ENCODE measurements at places on chromosomes 6 and 20.

DNA sequence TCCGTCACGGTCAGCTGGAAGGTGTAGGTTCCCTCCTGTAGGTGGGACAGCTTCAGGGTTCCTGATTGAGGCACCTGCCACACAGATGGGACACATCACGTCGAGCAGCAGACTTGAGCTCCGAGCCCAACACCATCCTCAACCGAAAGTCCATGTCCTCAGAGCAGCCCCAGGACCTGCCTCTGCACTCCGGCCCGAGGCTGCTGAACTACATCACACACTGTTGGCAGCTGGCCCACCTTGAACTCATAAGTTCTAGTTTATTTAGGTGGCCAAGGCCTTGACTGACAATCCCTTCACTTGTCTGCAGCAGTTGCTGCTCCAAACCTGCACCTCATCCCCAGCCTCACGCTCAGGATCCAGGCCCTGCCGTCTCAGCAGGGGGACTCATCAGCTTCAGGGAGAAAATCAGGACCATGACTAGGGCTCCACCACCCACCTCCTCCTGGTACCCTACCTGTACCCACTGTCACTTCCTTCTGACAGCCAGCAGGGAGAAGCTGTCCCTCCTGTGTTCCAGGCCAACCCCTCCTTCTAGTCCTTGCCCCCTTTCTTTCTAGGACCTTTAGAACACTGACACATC, 21.0 kb downstream of the LRP11 start:
- no peak for DNase-seq

DNA sequence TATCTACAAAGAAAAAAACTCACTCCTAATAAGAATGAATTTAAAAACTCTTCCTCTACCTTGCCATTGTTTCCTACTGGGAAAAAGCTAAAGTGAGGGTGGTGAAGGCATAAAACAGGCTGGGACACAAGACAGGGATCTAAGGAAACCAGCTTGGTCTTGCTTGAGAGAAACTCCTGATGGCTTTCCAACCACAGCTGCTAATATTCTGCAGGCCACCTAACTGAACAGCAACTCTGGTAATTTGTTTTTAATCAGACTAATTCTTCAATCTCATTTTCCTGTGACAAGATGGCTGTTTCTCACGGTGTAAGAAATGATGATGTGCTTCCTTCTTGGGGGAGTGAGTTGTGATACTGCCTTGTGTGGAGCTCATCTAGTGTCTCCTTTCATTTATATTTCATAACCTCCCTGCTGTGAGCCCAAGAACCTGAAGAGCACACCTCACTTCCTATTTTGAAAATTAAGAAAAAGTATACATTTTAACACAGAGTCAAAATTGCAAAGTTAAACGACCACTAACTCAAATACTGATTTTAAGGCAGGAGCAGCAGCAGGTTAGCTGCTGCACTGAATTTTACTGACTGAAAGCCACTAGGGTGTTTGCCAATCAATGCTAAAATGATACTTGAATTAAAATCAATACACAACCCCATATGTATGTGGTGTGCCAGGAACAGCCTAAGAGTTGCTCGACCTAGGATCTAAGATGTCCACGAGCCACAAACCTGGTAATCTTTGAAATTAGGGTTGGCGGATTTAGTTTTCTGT, 58.0 kb downstream of the BACH2 start:
- no peak for DNase-seq

- DNase-seq: no peak
These were observed 97.8 kb downstream of the NOL4L start for GRCh38 chr20:32487381-32487780.

DNA sequence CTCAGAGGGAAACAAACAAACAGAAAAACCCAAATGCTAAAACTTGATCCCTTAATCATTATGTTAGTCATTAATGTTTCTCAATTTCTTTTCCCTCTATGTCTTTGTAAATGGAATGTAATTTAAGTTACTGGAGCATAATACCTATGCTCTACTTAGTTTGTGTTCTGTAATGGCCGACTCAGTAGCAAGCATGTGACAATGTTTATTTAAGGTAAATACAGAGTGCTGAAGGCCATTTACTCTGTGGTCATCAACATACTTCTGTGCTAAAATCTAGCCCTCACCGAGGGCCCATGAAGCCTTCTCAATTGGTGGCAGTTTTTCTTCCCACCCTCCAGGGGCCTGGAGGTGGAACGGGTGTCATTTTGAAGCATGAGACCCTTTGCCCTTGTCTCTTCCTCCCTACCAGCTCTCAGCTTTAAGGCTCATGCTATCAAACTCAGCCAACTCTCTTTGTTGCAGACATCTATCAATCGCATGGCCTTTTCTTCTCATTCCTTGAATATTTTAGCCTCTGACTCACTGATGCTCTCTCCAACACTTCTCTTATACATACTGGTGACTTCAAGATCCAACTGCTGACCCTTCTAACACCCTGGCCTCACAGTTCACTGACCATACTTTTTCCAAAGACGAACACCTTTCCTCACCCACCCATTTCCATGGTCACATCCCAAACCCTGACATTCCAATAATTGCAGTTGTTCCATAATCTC, 48.2 kb downstream of the STX7 start:
- DNase-seq: no peak

DNA sequence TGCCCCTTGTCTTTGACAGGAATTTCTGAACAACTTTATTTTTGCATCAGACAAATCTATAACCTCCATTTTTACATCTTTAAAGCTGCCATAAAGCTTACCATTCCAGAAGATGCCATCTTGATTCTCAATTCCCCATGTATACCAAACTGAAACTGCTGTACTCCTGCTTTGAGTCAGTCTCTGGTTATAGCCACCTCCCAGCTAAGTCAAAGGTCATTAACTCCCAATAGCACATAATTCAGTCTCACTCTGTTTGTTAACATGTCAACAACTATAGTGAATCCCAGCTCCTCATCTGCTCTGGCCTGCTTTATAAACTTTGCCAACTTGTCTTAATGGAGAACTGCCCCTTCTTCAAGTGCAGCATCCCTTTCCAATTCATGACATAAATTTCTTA, 343.6 kb downstream of the FRK start:
- no peak for DNase-seq

GRCh38 chr6:160121981-160122380, 366 bp downstream of the SLC22A1 start:
- no peak for DNase-seq

GRCh38 chr6:32375739-32376529, 4.2 kb upstream of the TSBP1 start:
- DNase-seq: no peak

DNA sequence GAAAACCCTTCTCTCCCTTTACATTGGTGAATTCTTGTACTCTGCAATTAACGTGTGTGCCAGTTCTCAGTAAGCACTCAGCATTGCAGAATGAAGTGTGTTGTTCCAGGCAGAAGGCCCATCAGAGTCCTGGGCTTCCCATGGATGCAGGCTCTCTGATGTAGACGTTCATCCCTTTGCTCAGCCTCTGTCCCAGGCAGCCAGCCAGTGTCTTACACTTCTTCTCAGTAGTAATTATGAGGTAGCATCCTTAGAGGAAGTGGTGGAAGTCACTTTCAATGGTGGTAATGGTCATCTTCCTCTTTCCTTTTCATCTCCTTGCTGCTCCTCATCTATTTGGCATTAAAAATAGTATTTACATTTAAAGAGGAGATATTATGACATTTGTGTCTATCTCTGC, 66.7 kb upstream of the FYN start:
- DNase-seq: no peak

GRCh38 chr6:43297644-43298564, at the start of gene SLC22A7:
SLC22A7 (plus strand) TSS chr6:43298260; CDS start chr6:43298359, 99 bp downstream.
- no peak for DNase-seq

- no peak for DNase-seq
These were observed 100.9 kb downstream of the SPTLC3 start for GRCh38 chr20:13109658-13110057.

- DNase-seq: no peak
These were observed 4.4 kb downstream of the VSTM2L start for GRCh38 chr20:37907330-37907676.

DNA sequence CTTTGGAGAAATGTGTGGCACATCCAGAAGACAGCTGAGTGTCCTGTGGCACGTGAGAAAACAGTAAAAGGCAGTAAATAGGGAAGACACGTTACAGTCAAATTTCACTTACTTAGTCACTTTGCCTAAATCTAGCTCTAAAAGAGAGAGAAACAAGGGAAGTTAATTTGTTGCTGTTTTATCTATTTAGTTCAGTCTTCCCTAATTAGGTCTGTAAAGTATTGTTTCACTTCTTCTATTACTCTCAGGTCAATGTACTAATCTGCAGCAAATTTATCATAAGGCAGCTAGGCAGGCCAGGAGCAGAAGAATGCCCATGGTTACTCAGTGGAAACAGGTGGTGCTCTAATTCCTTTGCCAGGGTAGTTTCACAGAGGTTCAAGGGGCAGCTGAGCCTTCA, 124.3 kb upstream of the CNR1 start:
- no peak for DNase-seq

DNA sequence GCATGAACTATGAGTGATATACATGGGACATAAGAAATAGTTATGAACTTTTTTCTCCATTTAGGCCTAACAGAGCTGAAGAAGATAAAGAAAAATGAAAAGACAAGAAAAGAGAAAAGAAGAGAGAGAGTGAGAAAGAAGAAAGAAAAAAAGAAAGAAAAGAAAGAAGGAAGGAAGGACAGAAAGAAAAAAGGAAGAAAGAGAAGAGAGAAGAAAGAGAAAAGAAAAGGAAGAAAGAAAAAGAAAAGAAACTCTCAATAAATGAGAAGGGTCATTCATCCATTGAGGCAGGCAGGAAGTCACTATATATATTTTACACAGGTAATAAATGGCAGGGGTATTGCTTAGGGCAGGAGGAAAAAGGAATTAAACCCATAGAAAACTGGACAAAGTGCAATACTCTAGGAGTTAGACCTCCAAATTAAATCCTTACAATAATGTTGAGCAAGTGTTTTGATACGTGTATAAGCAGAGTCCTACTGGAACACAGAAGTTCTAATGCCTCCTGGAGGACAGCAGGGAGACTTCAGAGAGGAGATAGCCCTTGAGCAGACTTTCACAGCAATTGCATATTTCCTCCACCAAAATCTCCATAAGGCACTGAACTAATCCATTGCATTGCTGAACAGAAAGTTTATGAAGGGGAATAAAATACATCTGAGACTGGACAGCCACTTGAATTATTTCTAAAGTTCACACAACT, 86.4 kb upstream of the TENT5A start:
- no peak for DNase-seq

DNA sequence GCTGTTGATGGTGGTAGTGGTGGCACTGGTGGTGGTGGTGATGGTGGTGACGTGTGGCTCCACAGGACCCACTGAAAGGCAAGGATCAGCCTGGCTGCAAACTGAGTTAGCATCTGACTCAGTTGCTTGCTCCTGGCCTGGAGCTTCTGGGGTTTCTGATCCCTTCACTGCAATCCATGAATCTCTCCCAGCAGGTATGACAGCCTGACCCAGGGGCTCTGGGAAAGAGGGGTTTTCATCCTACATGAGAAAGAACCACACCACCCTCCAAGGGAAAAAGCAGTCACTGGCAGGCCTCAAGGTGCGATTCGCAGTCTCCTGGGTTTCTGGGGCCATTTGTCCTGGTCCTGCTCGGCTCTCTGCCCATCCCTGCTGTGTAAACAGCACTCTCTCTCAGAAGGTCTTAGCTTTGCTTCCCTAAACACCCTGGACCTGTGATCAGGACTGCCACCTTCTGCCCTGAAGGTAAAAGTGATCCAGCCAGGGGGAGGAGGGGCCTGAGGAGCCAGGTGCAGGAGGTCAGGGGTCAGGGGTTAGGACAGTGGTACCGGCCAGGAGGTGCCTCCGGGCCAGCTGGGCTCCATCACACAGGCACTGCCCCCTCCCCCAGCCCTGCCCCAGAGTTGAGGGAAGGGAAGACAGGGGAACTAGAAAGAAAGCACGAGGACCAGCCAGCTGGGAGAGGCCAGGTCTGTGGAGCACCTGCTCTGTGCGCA, 152.0 kb downstream of the BMP7 start:
- no peak for DNase-seq

- DNase-seq: no peak
These were observed 87.8 kb downstream of the CDH26 start for GRCh38 chr20:60046011-60046413.

DNA sequence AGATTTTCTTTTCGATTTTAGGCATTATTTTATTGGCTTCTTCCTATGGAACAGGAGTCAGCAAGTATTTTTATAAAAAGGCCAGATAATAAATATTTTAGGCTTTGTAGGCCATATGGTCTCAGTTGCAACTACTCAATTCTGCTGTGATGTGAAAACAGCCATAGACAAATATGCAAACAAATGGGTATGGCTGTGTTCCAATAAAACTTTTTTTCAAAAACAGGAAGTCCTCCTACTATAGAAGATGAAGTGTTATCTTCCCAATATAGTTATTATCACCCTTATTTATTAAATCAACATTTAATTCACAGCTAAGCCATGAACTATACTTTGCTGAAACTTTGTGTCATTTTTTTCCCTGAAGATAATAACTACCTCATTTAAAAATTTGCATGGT, 57.2 kb downstream of the CHD6 start:
- DNase-seq: no peak

DNA sequence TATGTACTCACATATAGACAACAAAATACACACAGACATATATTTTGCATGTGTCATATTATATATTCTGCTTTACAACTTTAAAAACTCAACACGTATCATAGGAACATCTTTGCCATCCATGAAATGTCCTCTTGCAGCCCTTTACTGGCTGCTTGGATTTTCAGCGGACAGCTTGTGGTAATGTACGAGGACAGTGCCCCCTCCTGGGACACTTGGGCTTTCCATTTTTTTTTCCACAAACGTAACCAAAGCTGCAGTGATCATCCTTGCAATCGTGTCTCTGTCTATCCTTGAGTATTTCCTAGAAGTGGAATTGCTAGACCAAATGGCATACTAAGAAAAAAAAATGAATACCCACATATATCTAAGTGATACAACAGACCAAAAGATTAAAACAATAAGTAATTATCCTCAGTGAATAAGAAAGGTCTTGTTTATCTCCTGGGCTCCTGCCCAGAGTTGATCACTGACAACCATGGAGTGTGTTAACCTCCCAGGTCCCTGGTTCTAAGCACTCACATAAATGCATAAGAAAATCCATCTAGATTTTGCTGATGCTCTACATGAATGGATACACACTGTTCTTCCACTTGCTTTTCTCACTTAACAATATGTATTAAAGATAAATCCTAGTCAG, 18.1 kb downstream of the BPI start:
- DNase-seq: no peak

DNA sequence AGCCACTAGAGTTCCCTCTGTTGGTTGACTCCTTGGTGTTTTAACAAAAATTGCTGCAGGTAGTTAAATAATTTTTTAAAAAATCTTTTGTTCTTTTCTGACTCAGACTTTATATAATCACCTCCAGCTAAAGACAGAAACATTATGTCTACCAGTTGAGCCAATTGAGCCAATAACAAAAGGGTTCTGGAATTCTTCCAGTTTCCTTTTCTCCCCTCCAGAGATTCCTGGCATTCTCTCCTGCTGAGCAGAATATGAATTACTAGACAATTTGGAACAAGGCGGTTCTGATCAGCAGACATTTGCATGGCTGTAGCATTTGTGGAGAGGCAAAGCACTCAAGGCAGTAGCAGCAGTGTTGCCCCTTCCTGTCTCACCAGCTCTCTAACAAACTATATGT, 144.0 kb upstream of the SLC35B3 start:
- no peak for DNase-seq
